T follicular helper cell (primary cell): ENCODE measurements at places on chromosomes 5 and 9.

GRCh38 chr9:14209399-14210345 is 104.3 kb downstream of the NFIB start:
- no peak for DNase-seq

- no peak for DNase-seq
These were observed 20.4 kb downstream of the ZBTB5 start for GRCh38 chr9:37444890-37445289.

DNA sequence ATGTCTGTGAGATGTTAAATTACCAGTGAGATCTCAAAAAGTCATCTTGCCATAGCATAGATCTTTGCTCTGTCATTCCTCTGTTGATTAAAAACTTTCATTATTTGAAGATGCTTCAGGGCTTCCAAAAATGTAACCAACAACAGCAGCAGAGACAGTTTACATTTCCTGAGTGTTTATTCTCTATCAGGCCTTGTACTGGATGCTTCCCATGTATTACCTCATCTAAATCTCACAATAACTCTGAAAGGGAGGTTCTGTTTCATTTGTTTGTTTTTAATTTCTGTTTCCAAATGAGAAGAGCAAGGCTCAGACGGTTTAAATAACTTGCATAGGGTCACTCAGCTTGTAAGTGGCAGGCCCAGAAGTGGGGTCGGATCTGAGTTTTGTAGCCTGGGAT is 45.2 kb downstream of the MRRF start:
- DNase-seq = no peak

DNA sequence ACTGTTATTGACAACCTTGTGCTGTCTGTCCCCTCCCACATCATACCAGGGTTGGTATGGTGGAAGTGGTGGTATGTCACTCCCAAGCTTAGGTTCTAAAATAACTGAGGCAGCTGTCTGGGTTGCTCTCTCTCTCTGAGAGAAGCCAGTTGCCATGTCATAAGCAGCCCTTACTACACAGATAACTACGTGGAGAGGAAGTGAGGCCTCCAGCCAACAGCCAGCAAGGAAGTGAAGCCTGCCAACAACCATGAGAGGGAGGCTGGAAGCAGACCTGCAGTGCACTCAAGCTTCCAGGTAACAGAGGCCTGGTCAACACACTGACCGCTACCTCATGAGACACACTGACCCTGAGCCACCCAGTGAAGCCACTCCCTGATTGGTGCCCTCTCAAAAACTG is 18.6 kb downstream of the CTNNAL1 start:
- DNase-seq = no peak

GRCh38 chr5:64634997-64635686 is 55.2 kb upstream of the SHISAL2B start:
- DNase-seq = no peak

- DNase-seq = no peak
These were observed 602.9 kb upstream of the WWC1 start for GRCh38 chr5:167688341-167689130.

- DNase-seq = no peak
These were observed 74.2 kb downstream of the MAMDC2 start for GRCh38 chr9:70117835-70118319.
